NCI-H2029 (cell line): ENCODE measurements at places on chromosomes 2 and 18.
A peak's percentile ranks its signal among the peaks of the same experiment; 100 is the strongest.

GRCh38 chr18:23438608-23439366, 14.3 kb upstream of the RIOK3 start:
- DNase-seq = no peak

- no peak for DNase-seq
These were observed 547.6 kb downstream of the CPS1 start for GRCh38 chr2:211103989-211104388.

- DNase-seq = no peak
These were observed 316.8 kb downstream of the PIK3C3 start for GRCh38 chr18:42271647-42272414.

DNA sequence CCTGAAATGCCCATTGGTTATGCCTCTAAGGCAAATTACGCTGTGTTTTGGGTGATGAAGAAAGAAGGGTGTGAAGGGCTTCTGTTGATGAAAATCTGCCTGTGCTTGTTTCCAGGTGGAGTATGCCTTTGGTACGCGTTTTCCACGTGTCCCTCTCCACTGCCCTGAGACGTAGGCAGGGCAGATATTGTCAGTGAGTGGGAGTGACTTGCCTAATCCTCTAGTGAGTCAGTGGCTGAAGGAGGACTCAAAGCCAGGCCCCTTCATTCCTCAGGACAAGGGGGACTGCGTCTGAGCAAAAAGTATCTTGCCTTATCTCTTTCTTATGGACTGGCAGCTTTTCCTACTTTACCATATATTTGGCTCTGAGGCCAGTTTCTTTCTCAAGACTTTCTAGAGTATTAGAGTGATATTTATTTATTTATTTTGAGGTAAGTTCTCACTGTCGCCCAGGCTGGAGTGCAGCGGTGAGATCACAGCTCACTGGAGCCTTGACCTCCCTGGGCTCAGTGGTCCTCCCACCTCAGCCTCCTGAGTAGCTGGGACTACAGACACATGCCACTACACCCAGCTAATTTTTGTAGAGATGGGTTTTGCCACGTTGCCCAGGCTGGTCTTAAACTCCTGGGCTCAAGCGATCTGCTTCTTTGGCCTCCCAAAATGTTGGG, 10.2 kb downstream of the RALB start:
- DNase-seq = no peak

- no peak for DNase-seq
These were observed 217.1 kb downstream of the KLHL29 start for GRCh38 chr2:23602116-23602515.

DNA sequence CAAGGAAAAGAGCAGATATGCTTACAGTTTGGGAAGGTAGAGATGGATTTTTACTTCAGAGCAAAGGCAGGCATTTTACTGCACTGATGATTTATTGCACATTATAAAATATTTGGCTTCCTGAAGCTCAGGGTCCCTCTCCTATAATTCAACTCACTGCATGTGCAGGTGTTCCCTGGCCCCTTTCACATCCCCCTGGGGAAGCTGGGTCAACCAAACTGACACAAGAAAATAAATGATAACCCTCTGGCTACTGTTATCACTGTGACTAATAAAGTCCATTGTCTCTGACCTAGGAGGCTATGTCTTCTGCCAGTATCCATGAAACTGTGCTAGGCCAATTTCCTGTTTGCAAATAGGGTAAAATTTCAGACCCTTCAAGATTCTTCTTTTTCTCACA, 163.1 kb downstream of the ARL6IP6 start:
- no peak for DNase-seq

- DNase-seq = no peak
These were observed 98.4 kb downstream of the CDK15 start for GRCh38 chr2:201904538-201905420.

DNA sequence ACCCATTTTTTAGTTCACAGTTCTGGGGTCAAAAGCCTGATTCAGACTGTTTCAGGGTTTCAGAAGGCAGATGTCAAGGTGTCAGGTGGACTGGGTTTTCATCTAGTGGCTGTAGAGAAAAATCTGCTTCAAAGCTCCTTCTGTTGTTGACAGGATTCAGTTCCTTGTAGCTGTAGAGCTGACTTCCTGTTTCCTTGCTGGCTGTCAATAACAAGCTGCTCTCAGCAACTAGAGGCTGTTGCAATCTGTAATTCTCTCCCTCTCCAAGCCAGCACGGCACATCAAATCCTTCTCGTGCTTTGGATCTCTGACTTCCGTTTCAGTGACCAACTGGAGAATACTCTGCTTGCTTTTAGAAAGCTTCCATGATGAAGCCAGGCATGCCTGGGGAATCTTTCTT, 179.4 kb downstream of the DOK6 start:
- peak; percentile 23 for DNase-seq

GRCh38 chr18:354003-354402, 86.2 kb upstream of the THOC1 start:
- DNase-seq = no peak

GRCh38 chr2:197889041-197889440, 84.6 kb downstream of the PLCL1 start:
- DNase-seq = no peak

DNA sequence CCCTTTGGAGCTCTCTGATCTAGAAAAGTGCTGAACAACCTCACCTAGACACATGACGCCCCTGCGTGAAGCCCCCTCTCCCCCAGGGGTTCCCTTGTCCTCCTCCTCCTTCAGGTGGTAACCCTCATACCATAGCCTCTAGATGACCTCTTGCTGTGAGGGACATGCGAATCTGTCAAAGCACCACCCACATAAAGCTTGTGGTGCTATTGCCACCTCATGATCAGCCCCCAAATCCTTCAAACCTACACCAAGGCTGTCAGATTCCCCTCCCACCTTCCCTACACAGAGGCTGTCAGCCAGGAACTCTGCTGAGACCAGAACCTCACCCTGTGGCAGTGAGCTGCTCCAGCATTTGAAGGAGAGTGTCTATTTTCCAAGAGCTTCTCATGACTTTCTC, 43.1 kb upstream of the TEX51 start:
- DNase-seq = no peak

DNA sequence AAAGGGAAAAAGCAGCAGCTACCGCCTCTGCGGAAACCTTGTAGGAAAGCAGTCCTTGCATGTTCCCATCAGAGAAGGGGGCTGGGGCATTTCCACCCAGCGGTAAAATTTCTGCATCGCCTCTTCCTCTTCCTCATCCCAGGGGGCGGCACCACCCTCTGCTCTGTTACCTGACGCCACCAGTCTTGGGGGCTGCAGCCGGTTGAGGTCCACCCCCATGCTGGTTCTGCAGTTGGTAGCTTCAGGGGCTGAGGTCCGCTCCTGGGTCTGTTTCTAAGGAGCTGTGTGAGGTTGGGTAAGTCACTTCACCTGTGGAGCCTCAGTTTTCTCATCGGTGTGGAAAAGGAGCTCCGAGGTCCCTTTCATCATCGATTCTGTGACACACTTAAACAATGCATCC, 14.2 kb upstream of the AGAP1 start:
- DNase-seq = no peak

DNA sequence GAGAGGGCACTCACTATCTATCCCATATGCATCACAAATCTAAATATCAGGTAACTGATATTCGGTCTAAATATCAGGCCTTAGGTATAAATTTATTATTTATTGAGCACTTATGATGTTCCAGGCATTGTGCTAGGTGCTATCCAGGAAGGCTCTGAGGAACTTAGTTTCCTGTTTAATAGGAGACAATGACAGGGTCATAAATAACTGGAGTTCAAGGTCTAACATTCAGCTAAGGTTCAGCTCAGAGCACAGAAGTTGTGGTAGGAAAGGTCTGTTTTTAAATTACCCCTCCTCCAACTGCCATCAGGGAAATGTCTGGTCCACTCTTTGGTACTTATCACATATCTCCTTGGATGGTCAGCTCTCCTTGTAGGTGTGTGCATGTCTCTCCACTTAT, 193.6 kb downstream of the AGPS start:
- no peak for DNase-seq

DNA sequence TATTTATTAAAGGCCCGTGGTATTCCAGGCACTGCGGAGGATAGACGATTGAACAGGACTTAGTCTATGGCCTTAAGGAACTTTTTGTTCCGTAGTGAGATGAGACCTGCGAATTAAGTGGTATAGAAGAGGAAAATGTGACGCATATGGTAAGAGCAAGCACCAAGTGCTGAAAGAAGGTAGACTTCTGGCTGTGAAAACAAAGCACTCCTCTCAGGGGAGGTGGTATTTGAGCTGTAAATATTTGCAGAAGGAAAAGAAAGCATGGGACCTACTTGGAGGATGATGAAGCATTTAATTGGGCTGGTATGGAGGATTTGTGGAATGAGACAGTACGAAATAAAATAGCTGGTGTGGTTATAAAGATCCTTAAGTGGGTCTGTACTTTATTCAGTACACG, 62.5 kb downstream of the GPR39 start:
- peak; percentile 28 for DNase-seq

DNA sequence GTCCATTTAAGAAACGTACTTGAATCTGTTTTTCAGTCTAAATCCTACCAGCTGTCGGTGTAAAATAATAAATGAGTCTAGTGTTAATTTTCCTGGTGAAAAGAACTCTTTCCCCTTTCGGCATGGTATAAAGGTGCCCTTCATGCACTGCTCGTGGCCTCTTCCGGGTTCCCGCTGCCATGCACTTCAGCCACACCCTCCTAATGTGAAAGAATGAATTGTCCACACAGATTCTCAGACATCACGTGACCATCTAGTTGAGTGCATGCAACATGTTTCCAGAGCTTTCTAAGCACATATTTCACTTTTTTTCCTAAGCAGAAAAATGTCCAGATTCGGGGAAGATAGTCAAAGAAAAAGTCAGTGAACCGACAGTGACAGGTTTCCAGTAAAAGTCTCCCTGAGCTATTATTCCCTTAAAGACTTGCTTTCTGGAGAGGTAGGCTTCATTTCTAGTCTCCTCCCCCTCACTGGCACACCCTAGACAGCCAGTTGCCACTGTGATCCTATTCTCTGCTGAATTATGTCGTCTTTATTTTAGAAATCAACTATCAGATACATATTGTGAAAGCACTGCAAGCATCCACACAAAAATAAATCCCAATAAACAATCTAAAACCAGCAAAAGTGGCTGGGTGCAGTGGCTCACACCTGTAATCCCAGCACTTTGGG, 65.9 kb upstream of the RPL31 start:
- no peak for DNase-seq

DNA sequence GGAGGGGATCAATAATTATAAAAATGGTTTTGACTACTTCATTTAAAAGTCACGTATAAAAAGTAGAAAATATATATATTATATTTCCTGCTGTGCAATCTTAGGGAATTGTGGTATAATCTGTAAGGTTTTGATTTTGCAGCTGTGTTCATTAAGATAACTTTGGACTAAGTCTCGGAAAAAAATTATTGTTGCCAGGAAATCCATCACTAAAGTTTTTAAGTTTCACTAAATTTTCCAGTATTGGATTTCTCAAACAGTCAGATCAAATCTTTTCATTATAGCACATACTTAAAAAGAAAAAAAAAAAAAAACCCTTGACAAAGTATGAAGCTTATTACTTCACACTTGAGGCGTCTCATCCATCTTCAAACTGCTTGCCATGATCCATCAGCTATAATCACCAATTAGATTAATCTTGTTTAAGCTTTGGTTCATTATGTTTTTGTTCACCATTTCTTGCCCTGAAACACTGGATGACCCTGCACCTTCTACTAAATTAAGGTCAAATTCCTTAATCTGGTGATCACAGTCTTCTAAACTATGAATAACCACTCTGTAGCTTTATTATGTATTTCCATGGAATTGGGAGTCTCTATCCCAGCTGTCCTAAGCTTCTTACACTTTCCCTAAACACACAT, 326.6 kb upstream of the COL3A1 start:
- no peak for DNase-seq

DNA sequence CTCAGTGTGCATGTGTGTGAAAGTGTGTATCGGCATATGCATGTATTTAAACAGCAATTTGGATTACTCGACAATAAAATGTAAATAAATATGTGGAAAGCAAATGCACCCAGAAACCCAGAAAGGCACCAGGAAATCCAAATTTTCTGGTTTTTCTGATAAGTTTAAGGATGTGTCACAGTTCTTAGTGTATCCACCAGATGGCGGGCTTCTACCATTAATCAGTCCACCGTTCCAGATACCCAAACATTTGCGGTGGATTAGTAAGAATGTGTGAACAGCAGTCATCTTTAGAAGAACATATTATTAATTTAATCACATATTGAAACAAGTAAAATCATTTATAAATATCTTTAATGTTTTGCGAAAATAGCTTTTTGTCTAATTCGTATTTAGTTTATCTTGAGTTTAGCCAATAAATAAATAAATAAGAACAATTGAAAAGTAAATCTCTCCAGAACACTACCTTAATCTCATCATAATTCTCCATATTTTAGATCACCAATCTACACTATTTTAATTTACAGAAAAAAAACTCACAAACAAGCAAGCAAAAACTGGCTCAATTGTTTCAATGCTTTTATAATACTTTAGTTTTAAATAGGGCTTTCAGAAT, 298.9 kb downstream of the DSEL start:
- DNase-seq = peak; percentile 5

DNA sequence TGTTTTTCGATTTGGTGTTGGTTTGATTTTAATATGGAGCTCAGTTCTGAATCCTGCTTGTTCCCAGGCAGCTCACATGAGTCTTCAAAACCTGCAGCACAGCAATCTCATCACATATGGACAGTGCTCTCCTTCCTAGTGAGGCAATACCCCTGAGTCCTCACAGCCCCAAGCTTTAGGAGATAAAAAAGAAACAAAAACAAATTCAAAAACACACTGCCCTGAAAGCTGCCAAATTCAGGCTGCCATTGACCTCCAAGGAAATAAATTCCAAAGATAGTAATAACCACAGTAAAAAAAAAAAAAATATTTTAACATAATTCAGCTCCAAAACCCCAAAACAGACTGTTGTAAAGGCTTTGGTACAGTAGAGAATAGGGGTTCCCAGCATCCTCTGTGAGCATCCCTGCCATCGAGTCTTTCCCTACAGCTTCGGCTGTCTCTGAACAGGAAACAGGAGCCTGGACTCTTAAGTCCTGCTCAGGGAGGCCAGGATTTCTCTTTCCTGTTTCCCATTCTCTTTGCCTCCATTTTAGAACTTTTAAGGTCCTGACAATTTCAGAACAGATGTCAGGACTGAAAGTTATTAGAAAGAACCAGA, 14.7 kb upstream of the SP3 start:
- DNase-seq = no peak

DNA sequence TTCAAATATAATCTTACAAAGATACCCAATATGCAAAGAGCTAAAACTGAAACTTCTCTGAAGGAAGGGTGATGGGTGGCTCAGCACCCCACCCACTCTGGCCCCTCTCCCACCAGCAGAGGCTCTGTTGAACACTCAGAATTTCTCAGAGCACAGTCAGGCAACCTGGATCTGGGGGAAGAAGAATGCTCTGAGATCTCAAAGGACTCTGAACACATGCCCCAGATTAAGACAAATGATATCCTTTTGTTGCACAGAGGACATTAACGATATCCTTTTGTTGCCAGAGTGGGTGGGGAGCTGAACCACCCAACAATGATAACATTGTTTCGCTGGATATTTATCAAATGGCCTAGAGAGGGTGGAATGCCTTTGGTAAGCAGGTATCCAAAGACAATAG, 104.8 kb downstream of the LBH start:
- no peak for DNase-seq

DNA sequence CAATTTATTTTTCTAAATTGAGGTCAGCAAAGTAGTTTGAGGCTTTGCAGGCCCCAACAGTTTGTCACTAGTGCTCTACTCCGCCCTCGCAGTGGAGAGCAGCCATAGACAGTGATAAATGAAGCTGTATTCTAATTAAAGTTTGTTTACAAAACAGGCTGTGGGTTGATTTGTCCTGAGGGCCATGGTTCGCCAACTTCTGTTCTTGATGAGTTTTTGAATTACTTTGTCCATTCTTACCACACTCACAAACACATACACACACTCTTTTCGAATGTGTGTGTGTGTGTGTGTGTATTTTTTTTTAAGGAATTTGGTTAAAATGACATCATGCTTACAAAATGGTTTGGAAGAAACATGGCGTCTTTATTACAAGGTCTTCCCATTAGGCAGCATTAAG, 68.6 kb downstream of the MTCL1 start:
- no peak for DNase-seq
